ENCODE measurements at places on chromosomes 2 and 18.

GRCh38 chr18:25190472-25190871 is 161.5 kb downstream of the ZNF521 start:
- no peak for DNase-seq

GRCh38 chr2:101508636-101509035 is 33.7 kb upstream of the RFX8 start:
- DNase-seq = no peak

DNA sequence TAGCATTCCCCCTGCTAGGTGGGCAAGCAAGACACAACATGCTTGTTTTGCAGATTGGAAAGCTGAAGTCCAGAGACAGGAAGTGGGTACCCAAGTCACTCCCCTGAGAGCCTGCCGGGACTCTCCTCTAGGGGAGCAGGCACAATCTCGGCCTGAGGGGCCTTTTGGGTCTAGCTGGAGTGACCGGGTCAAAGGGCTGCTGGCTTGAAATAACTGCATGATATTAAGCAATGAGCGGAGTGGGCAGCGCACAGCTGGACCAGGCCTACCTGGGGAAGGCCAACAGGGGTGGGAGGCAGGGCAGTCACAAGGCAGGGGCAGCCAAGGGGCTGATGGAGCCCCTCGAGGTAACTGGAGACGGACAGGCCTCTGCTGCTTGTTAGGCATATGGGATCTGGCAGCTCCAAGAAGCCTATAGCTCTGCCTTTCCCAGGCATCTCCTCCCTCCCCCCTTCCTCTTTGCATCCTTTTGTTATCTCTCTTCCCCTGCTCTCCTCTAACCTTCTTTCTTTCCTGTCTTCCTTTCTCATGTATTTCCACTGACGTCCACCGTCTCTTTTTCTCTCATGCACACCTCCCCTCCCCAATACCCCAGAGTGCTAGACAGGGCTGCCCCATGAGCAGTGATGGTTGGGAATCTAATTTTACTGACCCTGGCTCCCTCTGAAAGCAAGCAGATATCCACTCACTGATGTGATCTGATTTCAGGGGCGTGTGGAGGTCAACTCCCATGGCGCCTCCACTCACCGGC is 237.5 kb downstream of the LOXHD1 start:
- no peak for DNase-seq

DNA sequence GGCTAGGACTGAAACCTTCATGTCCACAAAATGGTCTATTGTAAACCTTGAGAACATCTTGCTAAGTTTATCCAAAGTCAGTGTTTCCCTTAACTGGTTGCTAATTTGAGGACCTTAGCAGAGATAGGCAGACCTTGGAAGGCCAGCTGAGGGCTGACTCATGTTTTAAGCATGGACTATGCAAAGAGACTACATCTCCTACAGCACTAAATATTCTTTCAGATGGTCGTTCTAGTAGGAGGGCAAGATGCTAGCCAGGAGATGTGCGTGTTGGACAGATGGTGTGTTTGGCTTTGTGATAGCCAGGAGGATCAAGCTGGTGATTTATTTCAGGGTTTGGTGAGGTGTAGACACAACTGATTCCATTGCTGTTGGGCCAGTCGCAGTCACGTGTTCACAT is 75.8 kb downstream of the NRP2 start:
- no peak for DNase-seq

DNA sequence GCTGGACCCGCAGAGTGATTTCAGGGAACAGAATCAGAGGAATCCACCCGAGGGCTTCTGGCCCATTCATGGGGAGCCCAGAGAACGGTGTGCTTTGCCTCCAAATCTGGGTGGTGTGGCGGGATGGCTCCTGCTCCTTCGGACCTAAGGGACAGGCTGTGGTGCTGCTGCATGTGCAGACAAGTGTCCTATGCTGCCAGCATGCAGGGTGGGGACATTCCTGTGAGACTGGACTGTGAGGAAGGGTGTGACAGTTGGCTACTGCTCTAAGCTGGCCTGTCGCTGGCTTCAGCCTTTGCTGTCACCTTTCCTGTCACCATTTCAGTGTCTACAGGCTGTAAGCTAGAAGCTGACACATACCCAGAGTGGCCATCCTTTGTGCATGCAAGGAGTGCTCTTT is 2.9 kb upstream of the SLC4A3 start:
- no peak for DNase-seq

- no peak for DNase-seq
Measured at GRCh38 chr2:17674817-17675216, 78.8 kb downstream of the SMC6 start.

GRCh38 chr2:100862081-100862480 is 42.1 kb downstream of the NPAS2 start:
- no peak for DNase-seq

DNA sequence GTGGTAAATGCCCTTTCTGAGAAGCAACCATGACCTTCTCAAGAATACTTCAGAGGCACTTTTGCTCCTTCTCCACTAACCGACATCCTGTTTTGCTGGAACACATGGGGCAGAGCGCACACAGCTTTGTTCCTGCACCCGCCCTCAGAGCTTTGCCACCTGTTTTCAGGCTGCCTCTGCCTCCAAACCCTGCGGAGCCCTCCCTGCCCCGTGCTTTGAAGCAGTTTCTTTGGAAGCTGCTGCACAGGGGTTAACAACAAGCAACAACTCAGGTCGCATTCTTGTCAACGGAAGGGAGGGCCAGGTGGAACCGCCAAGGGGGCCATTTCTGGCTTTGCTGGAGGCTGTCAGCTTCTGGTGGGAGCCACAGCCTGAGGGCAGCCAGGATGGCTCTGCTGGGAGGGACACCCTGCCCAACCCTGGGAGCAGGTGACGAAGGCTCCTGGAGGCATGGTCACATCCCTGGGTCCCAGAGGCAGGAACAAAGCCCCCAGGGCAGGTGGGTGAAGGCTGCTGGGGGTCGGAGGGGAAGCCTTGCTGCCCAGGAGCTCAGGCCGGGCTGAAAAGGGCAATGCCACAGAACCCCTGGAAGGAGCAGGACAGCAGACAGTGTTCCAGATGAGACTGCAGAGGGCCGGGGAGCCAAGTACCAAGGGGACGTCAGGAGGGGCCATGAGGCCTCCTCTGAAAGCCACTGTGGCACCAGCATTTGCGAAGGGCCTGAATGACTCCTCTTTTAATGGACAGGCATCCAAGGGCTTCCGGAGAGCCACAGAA is 46.8 kb downstream of the MRPS5 start:
- DNase-seq = peak; percentile 64

- DNase-seq = peak; percentile 54
Measured at GRCh38 chr2:241123816-241124536, 21.9 kb upstream of the MTERF4 start.

DNA sequence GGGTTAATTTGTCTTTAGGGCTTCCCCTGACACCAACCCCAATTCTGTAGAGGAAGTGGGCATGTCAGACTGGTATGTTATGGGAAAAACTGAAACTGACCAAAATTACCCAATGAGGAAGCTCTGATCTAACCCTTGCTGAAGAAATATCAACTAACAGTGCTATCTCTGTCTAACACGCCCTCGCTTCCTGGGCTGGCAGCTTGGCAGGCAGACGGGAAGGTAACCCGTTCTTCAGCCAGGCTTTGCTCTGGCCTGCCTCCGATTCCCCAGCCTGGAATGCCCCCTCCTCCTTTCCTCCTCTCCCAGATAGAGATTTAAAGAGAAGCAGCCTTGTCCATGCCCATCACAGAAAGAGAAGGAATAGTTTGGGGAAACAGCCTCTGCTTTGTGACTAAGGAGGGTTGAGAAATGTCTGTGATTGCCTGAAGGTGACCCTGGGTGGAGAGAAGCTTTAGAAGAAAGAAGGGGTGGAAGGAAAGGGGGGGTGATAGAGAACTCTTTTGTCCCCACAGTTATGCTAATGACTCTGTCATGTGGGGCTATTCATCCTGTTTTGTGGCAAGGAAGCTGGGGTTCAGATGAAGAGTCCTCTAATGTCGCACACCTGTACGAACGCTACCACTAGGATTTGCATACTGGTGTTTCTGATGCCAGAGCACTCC is 15.4 kb downstream of the HK2 start:
- no peak for DNase-seq

DNA sequence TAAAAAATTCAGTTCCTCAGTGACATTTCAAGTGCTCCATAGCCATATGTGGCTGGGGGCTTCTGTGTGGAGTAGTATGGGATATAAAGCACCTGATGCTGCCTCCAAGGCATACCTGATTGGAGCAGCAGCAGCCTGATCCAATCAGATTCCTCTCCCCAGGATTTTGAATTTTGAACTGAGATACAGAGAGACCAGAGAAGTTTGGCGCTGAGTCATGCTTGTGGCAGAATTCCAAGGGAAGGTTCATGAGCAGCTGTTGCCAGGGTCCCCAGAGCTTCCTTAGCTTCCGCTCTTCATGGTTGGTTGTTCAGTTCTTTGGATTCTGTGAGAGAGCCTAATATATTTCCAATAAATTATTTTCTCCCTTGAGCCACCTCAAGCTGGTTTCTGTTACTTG is 29.0 kb upstream of the CFAP36 start:
- DNase-seq = no peak

DNA sequence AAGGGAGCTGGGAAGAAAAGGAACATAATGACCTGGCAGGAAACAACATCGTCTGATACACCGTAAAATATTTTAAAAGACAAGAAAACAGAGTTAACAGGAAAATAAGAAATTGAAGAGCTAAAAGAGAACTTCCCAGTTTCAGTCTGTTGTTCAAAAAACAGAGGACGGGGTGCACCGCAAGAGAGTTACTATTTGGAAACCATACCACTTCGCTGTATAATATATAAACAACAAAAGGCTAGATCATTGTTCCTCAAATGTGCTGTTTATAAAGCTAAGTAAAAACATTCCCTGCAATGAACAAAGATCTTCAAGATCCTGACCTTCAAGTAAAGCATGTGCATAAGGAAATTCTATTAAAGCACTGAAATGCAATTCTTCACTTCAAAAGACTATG is 2.1 kb downstream of the PPP3R1 start:
- DNase-seq = no peak

DNA sequence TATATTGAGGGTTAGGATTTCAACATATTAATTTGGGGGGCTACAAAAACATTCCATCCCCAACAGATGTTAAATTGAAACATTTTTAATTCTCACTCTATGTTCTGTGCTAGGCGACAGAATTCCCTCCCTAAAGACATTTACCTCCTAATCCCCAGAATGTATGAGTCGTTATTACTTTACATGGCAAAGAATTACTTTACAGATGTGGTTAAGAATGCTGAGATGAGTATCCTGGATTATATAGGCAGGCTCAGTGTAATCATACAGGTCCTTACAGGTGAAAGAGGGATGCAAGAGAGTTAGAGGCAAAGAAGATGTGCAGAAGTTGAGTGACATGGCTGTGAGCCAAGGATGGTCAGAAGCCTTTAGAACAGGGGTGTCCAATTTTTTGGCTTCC is 974.1 kb upstream of the ACVR2A start:
- no peak for DNase-seq

DNA sequence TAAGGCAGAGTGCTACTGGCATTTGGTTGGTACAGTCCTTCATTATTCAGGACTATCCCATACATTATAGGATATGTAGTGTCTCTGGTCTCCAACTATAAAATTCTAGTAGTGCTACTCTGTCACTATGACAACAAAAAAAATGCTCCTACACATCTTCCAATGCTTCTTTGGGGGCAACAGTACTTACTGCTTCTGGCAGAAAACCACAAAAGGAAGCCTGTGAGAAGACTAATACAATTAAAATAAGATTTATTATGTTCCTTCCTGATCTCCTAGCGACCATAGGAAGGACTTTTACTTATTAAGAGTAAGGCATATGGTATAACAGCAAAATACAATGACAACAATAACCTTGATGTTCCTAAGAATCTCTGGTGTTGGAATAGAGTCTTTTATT is 48.4 kb upstream of the CPO start:
- DNase-seq = no peak

- DNase-seq = no peak
Measured at GRCh38 chr2:86174445-86174844, 20.8 kb downstream of the IMMT start.

DNA sequence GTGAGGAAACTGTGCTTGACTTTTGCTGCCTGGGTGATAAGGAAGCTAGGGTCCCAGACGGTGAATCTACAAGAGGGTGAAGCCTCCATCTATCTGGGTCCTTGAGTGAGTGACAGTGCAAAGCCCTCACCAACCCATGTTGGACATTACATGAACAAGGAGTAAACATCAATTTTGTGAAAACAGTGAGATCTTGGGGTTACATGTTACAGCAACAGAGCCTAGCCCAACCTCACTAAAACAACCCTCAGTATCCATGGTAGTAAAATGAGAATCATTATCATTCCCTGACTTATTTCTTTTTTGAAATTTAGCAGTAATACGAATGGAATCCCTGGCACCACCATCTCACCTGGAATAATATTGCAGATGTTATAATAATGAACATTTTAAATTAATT is 103.4 kb downstream of the TSN start:
- no peak for DNase-seq

DNA sequence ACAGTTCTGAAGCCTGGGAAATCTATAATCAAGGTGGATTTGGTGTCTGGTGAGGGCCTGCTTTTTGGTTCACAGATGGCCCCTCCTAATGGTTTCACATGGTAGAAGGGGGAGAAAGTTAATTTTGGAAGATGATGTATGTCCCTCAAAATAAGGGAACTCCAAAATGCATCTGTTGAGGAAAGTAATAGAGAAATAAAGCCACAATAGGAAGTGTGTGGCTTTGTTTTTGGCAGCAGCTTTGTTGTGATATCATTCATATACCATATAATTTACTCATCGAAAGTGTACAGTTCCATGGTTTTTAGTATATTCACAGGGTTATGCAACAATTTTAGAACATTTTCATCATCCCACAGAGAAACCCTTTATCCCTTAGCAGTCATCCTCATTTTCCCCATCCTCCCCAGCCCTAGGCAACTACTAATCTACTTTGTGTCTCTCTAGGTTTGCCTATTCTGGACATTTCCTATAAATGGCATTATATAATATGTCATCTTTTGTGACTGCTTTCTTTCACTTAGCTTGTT is 274.0 kb upstream of the FAM98A start:
- no peak for DNase-seq

DNA sequence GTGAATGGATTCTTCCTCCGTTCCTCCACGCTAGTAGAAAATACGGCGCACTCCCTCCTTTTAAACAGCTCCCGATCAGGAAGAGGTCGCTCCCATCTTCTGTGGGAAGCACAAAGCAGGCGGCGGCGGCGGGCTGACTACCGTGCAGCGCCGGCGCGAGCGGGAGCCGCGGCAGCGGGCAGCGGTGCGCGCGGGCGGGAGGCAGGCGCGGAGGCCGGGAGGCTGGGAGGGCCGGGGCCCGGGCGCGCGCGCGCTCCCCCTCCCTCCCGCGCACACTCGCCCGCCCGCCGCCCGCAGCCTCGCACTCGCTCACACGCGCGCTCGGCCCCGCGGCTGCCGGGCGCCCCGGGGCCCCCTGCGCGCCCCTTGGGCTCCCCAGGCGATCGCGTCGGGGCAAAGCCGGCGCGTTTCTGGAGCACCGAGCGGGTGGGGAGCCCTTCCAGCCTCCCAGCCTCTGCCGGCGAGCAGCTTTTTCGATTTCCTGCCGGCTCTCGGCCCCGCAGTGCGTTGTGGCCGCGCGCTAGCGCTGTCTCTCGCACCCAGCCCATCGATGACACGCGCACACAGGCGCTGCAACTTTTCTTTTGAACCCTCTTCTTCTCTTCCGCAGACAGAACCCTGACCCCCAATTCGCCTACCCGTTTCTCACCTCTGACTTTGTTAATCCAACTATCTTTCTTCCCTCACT is at the start of gene SLC8A1:
Gene SLC8A1 (minus strand): TSS at position 173 of the 688 bp plus-strand sequence.
- DNase-seq = peak; percentile 35

- DNase-seq = no peak
Measured at GRCh38 chr2:27128668-27129571, 5.3 kb downstream of the ABHD1 start.

- DNase-seq = no peak
Measured at GRCh38 chr2:25315316-25315680, 26.4 kb downstream of the DNMT3A start.

All from activated CD4-positive, CD25-positive, alpha-beta regulatory T cell treated with anti-CD3 and anti-CD28 coated beads, Interleukin-2, amount 50 U/mL, for 72 hours (primary cell).